ENCODE measurements at places on chromosomes 12 and 14.

DNA sequence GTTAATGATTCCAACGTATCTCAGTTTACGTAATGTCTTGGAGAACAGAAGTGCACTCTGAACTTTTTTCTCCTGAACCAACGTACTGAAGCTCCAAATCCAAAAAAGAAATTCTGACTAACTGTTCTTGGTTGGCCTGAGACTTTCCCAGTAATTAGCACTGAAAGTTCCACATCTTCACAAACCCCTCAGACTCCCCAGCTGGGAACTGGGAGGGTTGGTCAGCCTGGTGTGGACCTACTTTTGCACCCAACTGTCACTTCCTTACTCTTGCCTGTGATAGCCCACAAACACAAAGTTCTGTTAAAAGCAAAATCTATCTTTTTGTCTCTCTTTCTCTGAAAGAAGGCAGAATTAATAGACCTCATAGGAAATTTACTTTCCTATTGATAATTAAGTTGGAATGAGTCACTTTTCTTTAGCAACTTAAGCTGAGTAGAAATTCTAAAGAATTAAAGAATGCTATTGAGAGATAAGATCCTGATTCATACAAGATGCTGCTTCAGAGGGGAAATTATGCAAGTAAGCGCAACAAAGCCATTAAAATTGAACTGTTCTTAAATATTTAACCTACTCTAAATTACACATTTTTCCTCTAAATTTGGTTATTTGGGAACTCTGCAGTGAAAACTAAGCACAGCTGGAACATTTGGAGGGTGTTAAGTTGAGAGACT, 155.0 kb downstream of the EPS8 start:
- no peak for DNase-seq

- DNase-seq, result no peak
These were observed 14.4 kb downstream of the FGD6 start for GRCh38 chr12:95202691-95203486.

- no peak for DNase-seq
These were observed 2.5 kb upstream of the SSH1 start for GRCh38 chr12:108859923-108860291.

- no peak for DNase-seq
These were observed 2.9 kb downstream of the PRPF40B start for GRCh38 chr12:49626169-49626835.

GRCh38 chr14:39396448-39396847, 35.8 kb downstream of the FBXO33 start:
- no peak for DNase-seq

DNA sequence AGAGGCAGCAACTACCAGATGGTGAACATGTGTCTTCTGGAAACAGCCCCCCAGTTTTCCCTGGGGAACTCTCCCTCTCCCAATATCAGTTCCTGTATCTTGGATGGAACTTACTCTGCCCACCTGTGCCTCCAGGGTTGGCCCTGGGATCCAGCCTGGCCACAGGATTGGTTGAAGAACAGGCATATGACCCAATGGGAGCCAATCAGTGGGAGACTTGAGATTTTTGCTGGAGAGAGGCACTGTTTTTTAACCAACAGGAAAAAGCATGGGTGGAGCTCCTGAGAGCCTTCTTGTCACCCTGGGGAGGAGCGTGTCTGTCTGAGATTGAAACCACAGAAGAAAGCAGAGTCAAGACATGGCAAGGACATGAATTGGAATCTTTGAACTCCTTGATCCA, 33.6 kb upstream of the COX6A1 start:
- no peak for DNase-seq

GRCh38 chr12:4307593-4308333, 13.2 kb upstream of the TIGAR start:
- DNase-seq, result peak; percentile 24

- no peak for DNase-seq
These were observed 211.4 kb downstream of the NTF3 start for GRCh38 chr12:5643266-5643665.

- DNase-seq, result no peak
These were observed 16.8 kb downstream of the GNS start for GRCh38 chr12:64742416-64742815.

DNA sequence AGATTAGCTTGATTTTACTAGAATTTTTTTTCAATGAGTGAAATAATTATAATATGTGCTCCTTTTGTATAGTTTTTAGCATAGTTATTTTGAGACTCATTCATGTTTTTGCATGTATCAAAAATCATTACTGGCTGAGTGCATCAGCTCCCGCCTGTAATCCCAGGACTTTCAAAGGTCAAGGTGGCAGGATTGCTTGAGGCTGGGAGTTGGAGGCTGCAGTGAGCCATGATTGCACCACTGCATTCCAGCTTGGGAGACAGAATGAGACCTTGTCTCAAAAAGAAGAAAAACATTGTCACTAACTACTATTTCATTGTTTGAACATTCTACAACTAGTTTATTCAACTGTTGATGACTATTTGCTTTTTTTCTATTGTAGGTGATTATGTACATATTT, 802.7 kb downstream of the SLC16A7 start:
- DNase-seq, result no peak

DNA sequence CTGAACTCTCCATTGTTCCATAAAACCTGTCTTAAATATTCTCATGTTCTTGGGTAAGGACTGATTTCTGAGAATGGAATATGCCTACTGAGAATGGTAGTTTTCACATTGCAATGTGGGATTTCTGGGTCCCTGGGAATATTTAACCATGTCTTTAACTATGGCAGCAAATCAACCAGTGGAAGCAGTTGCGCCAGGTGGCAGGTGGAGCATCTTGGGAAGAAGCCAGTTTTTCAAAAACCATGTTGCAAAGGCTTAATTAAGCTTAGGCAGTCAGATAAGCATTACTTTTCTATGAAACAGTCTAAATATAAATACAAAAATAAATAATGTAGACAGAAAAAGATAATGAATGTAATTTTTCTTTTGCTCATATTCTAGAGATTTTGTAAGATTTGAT, 448.1 kb downstream of the ADAMTS20 start:
- DNase-seq, result no peak

DNA sequence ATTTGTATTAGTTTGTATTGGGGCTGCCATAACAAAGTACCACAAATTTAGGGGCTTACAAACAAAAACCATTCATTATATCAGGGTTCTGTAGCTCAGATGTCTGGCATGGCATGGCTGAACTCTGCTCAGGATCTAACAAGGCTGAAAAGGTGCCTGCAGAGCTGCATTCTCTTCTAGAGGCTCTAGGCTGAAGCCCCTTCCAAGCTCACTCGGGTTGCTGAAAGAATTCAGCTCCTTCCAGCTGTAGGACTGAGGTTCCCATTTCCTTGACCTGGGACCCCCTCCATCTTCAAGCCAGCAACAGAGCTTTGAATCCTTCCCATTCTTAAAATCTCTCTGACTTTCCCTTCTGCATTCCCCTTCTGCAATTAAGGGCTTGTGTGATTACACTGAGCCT, 90.7 kb downstream of the NUAK1 start:
- DNase-seq, result no peak

GRCh38 chr12:116717466-116718437, 20.1 kb downstream of the SPRING1 start:
- no peak for DNase-seq

DNA sequence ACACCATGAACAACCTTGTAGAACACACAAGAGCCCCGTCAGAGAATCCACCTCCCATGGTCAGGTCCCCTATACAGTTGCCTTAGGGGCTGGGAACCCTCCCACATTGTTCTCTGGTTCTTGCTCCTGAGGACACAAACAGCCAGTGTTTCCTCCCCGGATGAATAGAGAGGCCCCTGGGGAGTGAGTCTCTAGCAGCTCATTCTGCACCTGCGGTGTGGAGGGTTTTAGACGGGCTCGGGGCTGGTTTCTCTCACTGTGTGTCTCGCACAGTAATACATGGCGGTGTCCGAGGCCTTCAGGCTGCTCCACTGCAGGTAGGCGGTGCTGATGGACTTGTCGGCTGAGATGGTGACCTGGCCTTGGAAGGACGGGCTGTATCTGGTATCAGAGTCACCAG, 1052.1 kb downstream of the TMEM121 start:
- DNase-seq, result no peak

DNA sequence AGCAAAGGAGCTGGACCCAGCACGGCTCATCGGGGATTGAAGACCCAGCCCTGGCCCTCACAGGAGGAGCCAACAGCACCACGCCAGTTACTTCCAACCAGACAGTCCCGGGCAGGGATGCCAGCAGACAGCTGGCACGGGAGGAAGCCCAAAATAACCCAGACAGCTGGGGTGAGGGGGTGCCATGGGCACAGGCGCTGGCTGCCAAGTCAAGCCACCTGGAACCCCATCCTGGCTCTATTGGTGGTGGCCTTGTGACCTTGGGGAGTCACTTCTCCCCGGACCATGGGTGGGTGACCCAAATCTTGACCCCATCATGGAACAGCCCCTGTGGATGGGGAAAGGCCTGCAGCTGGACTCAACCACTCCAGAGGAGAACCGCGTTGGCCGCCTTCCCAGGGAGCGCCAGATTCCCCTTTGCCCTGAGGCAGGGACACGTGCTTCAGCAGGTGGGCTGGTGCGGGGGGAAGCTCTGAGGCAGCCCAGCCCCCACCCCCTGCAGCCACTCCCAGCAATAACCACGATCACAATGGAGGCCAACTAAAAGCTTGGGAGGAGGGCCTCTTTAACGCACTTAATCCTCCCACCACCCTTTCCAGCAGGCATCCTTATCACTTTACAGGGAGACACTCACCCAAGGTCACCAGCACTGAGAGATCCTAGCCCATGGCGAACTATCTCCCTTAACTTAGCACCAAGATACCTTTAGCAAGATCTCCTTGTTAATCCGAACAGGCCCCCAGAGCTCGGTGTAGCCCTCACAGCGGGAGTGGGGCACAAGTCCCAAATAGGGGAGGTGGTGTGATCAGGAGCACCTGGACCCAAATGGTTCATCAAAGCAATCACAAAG, 4.7 kb upstream of the RHOF start:
- no peak for DNase-seq

DNA sequence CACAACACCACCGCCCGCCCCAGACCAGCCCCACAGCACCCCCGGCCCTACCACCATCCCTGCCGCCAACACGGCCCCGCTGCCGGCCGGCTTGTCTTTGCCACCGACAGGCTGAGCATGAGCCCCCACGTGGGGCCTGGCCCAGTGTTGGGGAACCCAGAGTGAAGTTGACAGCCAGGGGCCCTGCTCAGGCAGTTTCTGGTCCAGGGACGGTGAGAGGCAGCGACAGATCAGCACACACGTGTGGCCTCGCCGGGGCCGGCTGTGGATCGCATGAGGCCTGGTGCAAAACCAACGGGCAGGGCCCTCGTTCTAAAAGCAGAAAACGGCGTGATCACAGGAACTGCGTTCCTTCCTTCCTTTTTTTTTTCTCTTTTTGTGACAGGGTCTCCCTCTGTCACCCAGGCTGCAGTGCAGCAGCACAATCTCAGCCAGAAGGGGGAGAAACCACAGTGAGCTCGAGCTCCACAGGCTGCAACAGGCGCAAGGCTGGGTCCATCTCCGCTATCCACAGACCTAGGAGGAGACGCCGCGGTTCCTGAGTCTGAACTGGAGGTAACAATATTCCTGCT, 50.5 kb upstream of the FBRSL1 start:
- no peak for DNase-seq

DNA sequence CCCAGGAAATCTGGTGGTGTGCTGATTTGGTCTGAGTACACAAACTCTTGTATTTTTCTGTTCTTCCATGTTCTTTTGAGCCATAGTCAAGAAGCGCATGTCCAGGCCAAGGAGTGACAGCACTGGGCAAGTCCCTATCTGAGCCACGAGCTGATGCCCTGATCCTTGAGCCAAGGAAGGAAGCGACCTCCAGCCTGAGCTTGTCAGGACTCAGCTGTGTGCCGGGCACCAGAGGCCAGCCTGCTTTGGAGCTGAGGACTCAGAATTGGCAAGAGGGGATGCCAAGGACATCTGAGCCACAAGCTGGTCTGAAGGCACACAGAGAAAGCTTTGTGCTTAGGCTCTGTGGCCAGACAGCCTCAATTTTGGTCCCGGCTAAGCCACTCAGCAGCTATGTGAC, 52.6 kb downstream of the GALNT16 start:
- no peak for DNase-seq

GRCh38 chr14:76977793-76978720, 50.5 kb downstream of the IRF2BPL start:
- peak; percentile 82 for DNase-seq

- no peak for DNase-seq
These were observed 192.9 kb downstream of the SEC23A start for GRCh38 chr14:38910092-38910491.

DNA sequence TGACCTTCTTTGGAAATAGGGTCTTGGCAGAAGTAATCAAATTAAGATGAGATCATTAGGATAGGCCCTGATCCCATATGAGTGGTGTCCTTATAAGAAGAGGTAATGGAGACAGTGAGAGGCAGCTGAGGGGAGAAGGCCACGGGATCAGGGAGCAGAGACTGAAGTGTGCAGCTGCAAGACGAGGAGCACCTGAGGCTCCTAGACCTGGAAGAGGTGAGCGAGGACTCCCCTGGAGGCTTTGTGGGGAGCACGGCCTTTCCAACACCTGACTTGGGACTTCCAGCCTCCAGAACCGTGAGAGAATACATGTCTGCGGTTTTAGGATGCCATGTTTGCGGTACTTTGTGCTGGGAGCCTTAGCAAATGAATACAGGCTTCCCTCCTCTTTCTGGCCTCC, 37.5 kb downstream of the LRTM2 start:
- no peak for DNase-seq

GRCh38 chr14:55913324-55914025, 204.7 kb upstream of the PELI2 start:
- DNase-seq, result no peak

- peak; percentile 60 for DNase-seq
These were observed 15.4 kb upstream of the CARMIL3 start for GRCh38 chr14:24036169-24036962.

DNA sequence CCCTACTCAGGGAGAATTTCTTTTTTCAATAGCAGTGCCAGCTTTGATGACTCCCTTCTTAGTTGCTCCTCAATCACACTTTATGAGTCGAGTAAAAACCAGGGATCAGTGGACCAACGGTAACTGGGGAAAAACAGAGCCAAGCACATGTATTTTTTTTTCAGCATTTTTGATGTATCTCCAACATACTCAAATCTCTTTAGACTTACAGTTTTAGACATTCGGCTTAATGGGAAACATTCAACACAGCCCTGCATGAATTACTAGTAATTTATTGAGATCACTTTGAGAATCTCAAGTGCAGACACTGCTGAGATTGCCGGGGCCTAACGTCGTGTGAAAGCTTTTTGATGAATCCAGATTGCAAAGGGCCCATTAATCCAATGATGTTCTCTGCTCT, 306.7 kb downstream of the NUAK1 start:
- no peak for DNase-seq

DNA sequence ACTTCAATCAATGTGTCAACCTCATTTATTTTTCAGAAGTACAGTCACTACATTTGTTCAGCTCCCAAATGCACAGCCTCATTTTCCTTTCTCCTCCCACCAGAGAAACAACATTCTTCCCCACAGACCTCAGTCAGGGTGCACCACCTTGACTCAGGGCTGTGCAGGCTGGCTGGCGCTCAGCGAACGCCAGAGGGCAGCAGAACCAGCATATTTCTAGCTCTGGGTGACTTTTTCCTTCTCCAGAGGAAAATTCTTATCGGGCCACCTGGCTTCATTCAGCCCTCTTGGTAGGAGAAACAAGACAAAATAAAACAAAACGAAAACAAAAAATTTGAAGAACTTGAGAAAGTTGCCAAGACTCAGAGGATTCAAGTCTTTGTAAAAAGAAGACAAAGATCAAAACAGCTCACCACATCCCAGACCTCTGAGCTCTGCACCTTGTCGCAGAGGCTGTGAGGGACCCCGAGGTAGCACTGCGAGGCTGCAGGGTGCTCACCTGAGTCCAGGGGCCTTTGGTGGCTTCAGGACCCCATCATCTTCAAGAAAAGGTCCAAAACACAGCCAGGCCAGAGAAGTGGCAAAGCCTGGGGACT, 33.7 kb downstream of the PAH start:
- peak; percentile 10 for DNase-seq

GRCh38 chr14:94476023-94476422, at the start of gene SERPINA9:
TSS of gene SERPINA9 (minus strand) at chr14:94476197. CDS start at chr14:94469840, 6,357 bp downstream.
- no peak for DNase-seq

All from T-helper 2 cell (primary cell).